Renal pelvis (tissue), 12 donors: ENCODE measurements at places on chromosomes 13 and 19.

DNA sequence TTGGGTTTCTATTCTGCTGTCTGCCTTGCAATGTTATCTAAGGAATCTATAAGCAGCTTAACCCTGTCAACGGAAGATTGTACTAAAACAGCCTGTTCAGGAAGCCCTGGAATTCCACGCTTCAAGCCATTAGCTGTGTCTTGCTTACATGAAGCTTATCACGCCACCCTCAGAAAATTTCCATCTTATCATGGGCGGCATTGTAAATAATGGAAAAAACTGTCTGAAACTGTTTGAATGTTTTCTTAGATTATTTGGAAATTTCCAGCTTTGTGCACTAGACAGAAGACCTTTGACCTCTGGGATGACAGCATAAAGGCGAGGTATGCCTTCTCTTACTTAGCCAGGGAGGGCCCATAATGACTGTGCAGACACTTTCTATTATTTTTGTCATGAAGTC is 319.7 kb downstream of the KCNRG start:
- no peak for DNase-seq

DNA sequence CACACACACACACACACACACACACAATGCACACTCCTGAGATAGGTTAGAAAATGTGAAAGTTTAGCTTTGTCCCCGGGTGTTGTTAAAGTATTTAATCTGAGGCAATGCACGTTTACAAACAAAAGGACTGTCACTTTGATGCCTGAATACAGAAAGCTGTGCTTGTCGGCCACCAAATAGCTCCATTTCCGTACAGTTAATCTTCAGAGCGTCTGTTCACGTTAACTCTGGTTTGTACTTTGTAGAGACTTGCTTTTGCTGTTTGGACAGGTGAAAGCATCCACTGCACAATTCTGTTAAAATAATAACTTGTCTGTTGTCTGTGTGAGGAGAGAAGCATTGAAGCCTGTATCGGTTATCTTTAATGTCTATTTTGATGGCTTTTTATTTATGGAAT is 267.8 kb downstream of the FGF9 start:
- DNase-seq, result no peak

GRCh38 chr13:96785986-96786385 is 208.3 kb downstream of the OXGR1 start:
- DNase-seq, result no peak

DNA sequence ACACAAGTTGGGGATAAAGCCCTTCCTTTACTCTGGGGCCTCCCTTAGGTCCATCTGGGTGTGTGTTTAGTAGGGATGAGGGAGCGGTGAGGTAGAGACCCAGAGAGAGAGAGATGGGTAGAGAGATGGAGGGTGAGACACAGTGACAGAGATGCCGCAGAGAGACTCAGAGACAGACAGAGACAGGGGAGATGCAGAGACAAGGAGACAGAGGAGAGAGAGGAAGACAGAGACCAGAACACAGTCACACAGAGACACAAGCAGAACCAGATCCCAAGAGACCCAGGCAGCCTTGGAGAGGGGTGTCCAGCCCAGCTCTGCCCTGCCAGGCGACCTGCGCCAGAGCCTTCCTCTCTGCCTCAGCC is 2.4 kb downstream of the KLK1 start:
- no peak for DNase-seq

DNA sequence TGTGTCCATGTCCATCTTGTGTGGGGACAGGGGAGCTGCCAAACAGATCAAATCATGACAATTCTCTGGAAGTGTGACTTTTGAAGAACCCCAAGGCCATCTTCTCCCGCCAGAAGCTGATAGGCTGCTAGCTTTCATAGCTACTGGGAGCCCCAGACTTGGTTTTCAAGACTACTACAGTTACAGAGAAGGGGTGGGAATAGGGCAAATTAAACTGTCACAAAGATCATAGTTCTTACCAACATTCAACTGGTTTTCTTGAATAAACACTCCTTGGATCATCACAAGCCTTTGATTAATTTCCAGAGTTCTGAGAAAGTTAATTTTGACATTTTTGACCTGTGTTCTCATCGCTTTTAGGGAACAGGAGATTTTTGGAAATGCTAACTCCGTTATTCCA is 67.8 kb upstream of the FARP1 start:
- DNase-seq, result no peak
